ENCODE measurements at places on chromosomes 12 and 14.

DNA sequence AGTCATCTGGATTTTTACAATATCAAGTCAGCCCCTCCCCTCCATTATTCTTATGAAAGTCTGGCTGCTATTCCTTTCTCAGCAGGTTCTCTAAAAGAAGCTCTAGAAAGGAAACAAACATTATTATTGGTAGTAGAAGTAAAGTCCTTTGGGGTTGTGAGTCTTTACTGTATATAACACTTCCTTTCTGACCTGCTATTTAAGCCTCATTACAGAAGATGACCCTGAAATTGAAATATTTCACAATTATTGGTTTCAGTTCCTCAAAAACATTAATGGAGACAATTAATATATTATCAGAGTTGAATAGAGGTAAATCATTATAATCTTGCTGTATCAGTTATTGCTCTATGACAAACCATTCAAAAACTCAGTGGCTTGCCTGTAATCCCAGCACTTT is 19.3 kb downstream of the PLEKHA5 start:
- DNase-seq, result no peak

GRCh38 chr14:33335366-33335765 is 396.7 kb downstream of the NPAS3 start:
- DNase-seq, result no peak

- no peak for DNase-seq
Measured at GRCh38 chr12:65156366-65156841, 13.0 kb upstream of the LEMD3 start.

DNA sequence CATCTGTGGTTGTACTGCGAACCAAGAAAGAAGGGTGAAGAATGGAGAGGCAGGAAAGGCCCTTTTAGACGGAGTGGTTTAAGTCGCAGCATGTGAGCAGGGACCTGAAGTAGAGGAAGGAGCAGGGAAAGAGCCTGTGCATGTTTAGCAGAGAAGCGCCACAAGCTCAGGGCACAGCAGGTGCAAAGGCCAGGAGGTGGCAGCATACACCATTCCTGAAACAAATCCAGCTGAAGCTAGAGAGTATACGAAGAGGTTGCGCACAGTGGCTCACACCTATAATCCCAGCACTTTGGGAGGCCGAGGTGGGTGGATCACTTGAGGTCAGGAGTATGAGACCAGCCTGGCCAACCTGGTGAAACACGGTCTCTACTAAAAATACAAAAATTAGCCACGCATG is 49.9 kb downstream of the HELB start:
- no peak for DNase-seq

GRCh38 chr12:116659771-116660481 is 77.9 kb downstream of the SPRING1 start:
- no peak for DNase-seq

- no peak for DNase-seq
Measured at GRCh38 chr12:131489718-131490117, 221.2 kb upstream of the SFSWAP start.
